ENCODE measurements at places on chromosomes 1 and 21. TPM values are rescaled to one million over a fixed set of nuclear protein-coding genes. Genes with fewer than 3 reads are reported as not detected.
A peak's percentile ranks its signal among the peaks of the same experiment; 100 is the strongest.

SLC44A5 gene
- polyA plus RNA-seq: 5.0 TPM

DNA sequence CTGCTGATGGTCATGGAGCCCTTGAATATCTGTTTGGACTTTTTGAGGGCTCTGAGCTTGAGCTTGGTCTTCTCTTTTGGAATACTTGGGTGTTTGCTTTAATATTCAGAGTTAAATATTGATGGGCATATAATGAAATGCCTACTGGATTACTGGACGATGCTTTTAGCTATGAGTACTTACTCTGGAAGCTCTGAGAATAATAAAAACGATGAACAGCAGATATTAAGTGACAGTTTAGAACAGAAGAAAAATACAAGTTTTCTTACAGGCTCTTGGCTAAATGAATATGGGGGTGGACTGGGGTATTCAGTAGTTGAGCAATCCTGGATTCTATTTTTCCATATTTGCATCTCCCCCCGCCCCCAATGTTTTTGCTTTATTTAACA is 20.7 kb downstream of the GALNT2 start:
- DNase-seq: no peak

GRCh38 chr1:26305667-26306289 is 658 bp downstream of the UBXN11 start:
- no peak for DNase-seq

- peak; percentile 53 for DNase-seq
Observed at GRCh38 chr1:46166521-46167462, 8.1 kb upstream of the TSPAN1 start.

DNA sequence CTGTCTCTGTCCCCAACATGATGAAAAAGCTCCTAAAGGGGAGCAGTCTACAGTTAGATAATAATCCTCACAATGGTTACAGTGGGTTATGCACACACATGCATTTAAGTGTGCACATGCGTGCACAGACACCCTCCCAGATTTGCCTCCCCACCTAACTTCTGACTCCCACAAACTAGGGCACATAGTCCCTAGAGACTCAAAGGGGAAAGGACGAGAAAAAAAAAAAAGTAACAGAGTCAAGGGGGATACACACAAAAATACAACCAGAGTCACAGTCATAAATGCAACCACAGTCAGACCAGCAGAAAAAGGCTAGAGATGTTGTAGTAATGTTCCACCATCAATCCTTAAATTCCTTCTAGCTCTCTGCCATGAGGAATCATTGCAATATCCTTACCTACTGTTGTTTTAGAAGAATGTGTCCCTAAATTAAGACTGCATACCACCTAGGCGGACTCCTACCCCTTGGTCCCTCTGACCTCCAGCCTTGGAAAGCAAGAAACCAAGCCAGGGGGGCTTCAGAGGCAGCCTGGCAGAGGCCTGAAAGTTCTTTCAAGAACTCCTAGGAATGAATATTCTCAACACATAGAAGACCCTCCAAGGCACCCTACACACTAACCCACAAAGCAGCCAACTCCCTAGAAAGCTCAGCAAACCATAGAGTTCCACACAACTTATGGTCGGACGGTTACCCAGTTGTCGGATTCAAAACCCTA is 1.3 kb downstream of the CRTC2 start:
- DNase-seq: no peak

DNA sequence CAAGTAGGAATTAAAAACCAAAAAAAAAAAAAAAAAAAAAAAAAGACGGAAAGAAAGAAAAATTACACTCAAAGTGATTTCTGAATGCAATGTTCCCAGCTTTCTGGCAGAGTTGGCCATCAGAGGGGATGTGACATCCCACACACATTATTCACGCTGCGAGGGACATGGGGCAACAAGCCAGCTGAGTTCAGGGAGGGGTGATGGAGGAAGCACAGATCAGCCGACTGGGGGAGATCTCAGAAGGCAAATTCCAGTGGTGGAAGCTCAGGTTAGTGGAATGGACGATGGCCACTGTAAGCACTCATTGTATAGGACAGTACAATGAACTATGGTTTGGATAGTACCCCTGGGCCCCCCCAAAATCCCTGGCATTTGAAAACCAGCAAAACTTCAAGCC is 311.9 kb downstream of the PCP4 start:
- DNase-seq: peak; percentile 24

All from kidney (tissue), 22 donors.